ENCODE measurements at places on chromosomes 1 and 21. TPM values are rescaled to one million over a fixed set of nuclear protein-coding genes. Genes with fewer than 3 reads are reported as not detected.

DNA sequence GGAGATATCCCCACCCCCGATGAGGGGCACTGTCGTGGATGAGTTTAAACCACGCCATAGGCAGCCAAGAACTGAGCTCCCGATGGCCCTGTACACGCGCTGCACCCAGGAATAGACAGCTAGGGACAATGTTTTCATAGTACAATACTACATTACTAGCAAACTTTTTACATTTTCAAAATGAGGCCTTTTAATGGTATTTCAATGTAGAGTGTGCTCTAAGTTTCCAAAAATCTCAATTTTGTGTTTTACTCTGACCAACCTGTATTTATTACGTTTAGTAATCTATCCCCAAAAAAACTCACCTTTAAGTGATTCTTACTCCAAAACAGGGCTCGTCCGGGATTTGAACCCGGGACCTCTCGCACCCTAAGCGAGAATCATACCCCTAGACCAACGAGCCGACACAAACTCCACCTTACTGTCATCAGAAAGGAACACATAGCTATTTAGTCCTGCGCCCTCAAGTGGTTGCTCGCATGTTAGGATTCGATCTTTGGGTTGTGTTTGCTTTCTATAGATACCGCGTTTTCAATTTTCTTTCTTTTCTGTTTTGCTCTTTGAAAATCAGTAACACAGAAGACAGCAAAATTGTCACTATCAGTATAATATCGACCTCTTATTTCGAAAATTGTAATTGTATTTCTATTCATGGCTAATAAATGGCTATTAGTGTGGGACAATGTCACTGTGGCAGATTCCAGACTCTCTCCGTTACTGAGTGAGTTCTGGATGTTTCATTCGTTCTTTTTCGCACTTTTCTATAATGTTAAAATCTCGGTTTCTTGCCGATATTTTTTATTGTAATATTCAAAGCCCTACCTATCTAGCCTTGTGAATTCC, 6.4 kb upstream of the MPZL1 start:
- peak; percentile 85 for DNase-seq

DNA sequence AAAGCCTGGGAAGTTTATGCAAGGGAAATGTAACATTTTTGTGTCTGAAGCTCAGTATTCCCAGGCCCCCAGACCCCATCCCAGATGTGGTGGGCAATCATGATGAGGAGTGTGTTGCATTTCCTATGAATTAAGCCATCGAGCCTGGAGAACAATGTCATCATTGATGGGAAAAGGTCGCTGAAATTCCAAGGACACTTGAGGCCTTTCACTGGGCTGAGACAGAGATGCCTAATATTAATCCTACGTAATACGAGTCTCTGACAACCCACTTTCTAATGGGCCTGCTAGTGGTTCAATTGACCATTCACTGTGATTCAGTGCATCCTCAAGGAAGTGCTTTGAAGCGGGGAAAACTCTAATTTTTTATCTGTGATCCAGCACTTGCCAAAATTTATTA, 291.6 kb downstream of the PLPP3 start:
- no peak for DNase-seq

UMODL1 gene
- total RNA-seq, result not detected

PTPN22 gene
- 4.7 TPM for total RNA-seq

KIRREL1 gene
- 96.7 TPM for total RNA-seq

TNFRSF9 gene
- 0.42 TPM for total RNA-seq

BEST4 gene
- total RNA-seq, result 0.32 TPM
